ENCODE measurements at places on chromosomes 11 and 22. TPM values are rescaled to one million over a fixed set of nuclear protein-coding genes. Genes with fewer than 3 reads are reported as not detected.

The NDUFC2 gene
- 340 TPM for polyA plus RNA-seq

The ARHGAP20 gene
- polyA plus RNA-seq = 1.2 TPM

The GAL3ST1 gene
- not detected for polyA plus RNA-seq

The PIK3IP1 gene
- 16.8 TPM for polyA plus RNA-seq

Data from IMR-90 (cell line).